Neuronal stem cell (in vitro differentiated cells): ENCODE measurements at places on chromosomes 5 and 9.
A peak's percentile ranks its signal among the peaks of the same experiment; 100 is the strongest.

DNA sequence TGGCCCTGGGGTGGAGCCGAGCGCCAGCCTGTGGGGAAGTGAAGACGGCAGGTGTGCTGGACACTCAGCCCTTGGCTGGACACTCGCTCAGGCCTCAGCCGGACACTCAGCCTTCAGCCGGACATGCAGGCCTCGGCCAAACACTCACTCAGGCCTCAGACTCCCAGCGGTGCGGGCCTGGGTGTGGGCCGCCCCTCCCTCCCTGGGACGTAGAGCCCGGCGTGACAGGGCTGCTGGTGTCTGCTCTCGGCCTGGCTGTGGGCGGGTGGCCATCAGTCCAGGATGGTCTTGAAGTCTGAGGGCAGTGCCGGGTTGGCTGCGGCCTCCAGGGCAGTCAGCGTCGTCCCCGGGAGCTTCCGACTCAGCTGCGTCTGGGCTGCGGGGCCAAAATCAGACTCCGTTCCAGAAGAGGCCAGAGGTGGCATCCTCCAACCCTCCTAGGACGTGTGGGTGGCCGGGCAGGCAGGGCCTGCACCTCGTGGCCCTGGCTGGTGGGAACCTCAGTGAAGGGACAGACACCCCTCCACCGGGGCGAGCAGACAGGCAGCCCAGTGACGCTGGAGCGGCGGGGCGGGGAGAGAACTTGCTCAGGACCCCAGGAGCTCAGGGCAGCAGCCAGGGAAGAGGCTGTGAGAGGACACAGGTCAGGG is 28.4 kb downstream of the SLC6A18 start:
- DNase-seq, result no peak

DNA sequence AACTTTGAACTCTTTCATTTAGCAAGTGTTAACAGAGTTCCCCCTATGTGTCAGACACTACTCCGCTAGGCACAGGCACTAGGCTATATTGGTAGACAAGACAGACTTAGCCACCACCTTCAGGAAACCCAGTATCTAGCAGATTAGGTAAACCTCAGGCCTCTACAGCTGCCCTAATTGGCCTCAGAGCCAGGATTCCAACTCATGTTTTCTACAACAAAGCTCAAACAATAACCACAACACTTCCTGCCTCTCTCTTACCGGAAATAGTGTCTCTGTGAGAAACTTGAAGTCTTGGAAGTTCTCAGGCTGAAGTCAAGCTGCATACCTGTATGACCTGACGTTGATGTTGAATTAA is 116.6 kb upstream of the SLC44A1 start:
- no peak for DNase-seq

- no peak for DNase-seq
Observed at GRCh38 chr9:6656614-6657300, 11.2 kb upstream of the GLDC start.

DNA sequence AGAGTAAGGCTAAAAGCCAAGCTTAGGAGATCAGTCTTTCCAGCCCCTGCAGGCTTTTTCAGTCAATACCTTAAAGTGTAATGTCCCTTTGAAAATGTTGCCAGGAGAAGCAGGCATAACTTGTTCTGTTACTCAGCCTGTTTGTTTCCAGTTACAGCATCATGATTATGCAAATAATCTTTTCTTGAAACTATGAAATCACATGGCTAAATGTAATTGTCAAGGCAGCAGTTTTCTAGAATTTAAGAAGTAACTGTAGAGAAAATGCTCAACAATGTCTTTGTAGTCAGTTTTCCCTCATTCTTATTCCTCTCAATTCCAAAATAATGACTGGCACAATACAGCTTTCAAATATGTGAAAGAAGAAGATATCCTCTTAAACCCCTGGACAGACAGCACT is 1.9 kb upstream of the GPR107 start:
- no peak for DNase-seq

DNA sequence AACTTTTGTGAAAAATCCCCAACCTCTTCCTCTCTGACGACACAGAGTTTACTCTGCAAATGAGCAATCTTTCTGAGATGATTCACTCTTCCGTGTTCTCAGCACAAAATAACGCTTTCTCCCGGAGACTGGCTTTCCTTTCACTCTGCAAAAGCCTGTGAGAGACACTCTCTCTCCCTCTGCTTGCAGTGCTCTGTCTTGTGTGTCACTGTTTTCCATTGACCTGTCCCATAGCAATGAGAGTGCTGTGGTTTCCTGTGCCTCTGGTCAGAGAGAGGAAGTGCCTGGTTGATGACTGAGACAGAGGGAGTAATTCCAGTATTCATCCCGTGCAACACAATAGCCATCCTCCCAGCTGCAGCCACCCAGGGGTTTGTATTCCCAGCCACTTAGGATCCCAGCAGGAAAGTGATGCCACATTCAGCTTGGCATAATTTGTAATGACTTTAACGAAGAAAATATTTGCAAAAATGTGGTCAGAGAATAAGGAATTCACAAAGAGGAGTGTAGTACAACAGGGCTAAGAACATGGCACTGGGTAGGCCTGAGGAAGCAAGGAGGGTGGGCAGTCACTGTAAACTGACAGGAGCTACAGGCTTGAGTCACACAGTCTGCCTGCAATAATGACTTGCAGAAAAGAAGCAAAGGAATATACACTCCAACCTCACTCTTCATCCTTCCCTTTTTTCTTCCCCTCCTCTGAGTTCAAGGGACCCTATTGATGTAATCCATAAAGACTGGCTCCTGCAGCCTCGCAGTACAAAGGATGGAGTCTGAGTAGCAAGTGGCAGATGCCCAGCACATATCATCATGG is 463.5 kb upstream of the RGMB start:
- peak; percentile 21 for DNase-seq

DNA sequence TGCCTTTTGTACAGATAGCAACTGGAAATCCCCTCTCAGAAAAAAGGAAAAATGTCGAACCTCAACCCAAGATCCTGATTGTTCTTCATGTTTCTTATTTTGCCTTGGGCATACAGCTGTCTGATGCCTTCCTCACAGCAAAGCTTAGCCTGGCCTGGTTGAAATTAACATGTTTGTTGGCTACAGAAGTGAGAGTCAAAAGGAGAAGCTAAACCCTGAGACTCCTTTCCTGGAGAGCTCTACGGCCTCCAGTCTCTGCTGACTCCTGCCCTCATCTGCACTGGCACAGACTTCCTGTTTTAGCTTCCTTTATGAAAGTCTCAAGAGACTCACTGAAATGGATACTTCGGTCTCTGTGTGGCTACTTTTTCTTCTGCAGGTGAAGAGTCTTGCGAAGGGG is 186.7 kb downstream of the PARP8 start:
- no peak for DNase-seq

GRCh38 chr5:150361301-150361700 is 3.8 kb downstream of the TCOF1 start:
- DNase-seq, result no peak

- DNase-seq, result no peak
Observed at GRCh38 chr5:146781157-146781556, 97.4 kb downstream of the PPP2R2B start.

- DNase-seq, result peak; percentile 44
Observed at GRCh38 chr9:21812946-21813568, 10.6 kb downstream of the MTAP start.

DNA sequence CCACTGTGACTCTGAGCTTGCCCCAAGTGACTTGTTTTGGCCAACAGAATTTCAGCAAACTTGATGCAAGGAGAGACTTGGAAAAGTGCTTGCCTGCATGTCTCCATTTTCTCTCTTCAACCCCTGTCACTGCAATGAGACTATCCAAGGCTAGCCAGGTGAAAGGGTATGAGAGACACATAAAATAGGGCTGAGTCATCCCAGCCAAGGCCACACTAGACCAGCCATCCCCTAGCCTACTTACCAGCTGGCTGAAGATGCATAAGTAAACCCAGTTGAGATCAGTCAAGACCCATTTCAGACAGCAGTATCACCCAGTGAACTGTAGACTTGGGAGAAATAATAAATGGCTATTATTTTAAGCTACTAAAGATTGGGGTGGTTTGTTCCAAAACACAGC is 52.9 kb upstream of the VLDLR start:
- DNase-seq, result no peak

- DNase-seq, result no peak
Observed at GRCh38 chr5:17314907-17315471, 97.6 kb downstream of the BASP1 start.

- no peak for DNase-seq
Observed at GRCh38 chr9:133248726-133249295, 26.2 kb downstream of the ABO start.

GRCh38 chr5:98424681-98425450 is 348.6 kb upstream of the RGMB start:
- no peak for DNase-seq

GRCh38 chr9:134007150-134007549 is 15.0 kb upstream of the VAV2 start:
- no peak for DNase-seq

DNA sequence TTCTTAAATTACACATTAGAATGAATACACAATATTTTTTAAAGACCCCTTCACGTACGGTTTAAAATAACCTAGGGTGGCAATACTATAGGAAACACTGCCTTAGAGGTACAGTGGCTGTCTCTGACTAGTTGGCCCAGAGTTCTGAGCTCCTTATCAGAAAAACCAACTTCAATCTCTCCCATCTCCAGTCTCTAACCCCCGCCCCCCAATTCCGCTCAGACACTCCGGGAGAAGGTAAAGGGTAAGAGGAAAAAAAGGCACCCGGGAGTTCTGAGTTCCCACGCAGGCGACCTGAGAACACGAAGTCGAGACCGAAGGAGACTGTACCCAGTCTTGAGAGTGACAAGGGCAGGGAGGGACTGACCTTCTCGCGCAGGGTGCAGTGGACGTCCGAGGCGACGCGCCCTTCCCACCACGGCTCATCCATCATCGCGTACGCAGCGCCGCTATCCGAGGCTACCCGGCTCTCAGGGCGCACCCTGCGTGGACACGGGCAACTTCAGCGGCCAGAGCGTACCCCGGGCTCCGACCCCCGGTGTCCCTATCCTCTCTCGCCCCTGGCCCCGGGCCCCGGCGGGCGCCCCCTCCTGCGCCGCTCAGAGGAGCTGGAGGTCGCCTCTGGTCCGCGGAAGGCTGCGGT is 752 bp downstream of the CCNJL start:
- DNase-seq, result no peak

- DNase-seq, result no peak
Observed at GRCh38 chr5:112870966-112871365, 9.9 kb downstream of the SRP19 start.

DNA sequence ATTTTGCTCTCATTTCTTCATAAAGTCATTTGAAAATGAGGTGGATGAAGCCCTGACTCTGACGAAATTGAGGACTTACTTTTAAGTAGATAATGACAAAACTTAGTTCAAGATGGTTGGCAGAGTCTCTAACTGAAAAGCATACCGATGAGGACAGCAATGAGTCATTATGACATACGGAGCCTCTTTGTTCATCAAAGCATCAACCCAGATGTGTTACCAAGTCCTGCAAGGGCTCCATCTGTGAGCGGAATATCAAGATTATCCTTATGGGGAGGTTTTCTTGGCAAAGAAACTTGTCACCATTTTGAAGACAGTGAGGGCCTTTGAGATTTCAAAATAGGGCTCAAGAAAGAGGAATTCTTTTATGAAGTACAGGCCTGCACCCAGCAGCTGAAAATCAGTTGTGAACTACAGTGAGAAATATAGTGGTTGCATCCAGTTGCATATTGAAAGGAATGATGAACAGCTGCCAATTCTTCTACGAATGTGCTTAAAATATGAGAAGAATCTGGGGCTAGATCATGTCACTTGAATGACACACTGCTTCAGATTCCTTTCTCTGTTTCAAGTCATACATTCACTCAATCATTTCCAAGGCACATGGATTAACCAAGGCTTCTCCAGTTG is 86.6 kb upstream of the SLC24A2 start:
- no peak for DNase-seq

GRCh38 chr5:135008556-135008955 is 25.5 kb downstream of the PITX1 start:
- no peak for DNase-seq

DNA sequence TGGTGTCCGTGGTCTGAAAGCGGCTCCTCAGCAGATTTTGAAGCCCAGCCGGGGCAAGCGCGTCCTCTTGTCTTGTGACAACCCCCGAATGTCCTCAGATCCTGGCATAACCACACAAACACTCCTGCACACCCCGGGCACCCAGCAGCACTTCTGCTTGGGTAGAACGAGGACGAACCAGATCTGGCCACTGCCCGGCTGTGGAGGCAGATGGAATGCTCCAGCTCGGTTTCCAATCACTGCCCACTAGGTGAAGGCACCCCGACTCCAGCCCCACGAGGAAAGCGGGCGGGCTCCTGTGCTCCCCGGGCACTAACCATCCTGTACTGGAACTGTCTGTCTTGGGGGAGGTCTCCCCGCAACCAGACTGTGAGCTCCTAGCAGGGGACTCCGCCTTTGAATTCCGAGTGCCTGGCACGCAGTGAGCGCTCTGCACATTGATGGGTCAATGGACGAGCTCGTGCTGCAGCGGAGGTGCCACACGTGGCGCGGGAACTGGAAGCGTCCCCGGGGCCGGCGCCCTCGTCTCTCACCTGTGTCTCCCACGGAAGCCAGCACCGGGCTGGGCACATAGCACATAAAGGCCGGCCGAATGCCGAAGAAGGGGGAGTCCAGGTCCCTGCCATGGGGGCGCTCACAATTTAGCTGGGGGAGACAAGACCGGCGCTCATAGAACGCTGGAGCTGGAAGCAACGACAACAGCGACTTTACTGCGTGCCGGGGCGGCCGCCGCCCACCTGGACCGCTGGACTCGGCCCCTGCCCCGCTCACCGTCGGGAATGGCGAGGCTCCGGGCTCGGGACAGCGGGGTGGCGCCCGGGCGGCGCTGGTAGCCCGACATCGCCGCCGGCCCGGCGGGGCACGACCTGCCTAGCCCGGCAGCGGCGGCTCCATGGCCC is 608 bp downstream of the ENTR1 start:
- no peak for DNase-seq

- peak; percentile 65 for DNase-seq
Observed at GRCh38 chr9:135714242-135715055, 12.5 kb downstream of the KCNT1 start.

GRCh38 chr5:94746731-94747124 is 128.3 kb downstream of the SLF1 start:
- no peak for DNase-seq

GRCh38 chr9:131727184-131727759 is 12.6 kb downstream of the RAPGEF1 start:
- DNase-seq, result no peak

- no peak for DNase-seq
Observed at GRCh38 chr9:31032206-31032605, 1352.2 kb upstream of the ACO1 start.
